Thoracic aorta (tissue), 2 donors: ENCODE measurements at places on chromosomes 7 and 10. TPM values are rescaled to one million over a fixed set of nuclear protein-coding genes. Genes with fewer than 3 reads are reported as not detected.

DNA sequence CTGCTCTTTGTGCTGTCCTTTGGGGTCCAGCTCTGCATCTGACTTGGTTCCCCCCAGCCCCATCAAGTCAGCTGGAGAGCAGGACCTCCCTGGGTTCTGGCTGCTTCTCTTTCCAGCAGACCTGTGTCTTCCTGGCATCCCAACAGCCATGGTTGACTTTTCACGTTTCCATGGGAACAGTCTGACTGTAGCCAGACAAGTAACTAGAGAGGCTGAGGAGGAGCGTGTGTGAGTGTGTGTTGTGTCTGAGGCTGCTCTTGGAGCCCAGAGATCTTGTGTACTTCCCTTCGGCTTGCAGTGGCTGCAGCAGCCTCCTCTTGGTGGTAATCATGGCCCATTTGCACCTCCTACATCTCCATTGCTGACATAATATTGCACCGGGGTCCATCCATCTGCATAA is 332.0 kb downstream of the RPS24 start:
- no peak for DNase-seq
- H3K27me3 ChIP-seq, result no peaks in the 10 kb centered on the region
- no peaks in the 10 kb centered on the region for H3K36me3 ChIP-seq
- no peak overlapping the region for H3K4me3 ChIP-seq
- peaks cover 16% of the 10 kb centered on the region for H3K4me1 ChIP-seq

DNA sequence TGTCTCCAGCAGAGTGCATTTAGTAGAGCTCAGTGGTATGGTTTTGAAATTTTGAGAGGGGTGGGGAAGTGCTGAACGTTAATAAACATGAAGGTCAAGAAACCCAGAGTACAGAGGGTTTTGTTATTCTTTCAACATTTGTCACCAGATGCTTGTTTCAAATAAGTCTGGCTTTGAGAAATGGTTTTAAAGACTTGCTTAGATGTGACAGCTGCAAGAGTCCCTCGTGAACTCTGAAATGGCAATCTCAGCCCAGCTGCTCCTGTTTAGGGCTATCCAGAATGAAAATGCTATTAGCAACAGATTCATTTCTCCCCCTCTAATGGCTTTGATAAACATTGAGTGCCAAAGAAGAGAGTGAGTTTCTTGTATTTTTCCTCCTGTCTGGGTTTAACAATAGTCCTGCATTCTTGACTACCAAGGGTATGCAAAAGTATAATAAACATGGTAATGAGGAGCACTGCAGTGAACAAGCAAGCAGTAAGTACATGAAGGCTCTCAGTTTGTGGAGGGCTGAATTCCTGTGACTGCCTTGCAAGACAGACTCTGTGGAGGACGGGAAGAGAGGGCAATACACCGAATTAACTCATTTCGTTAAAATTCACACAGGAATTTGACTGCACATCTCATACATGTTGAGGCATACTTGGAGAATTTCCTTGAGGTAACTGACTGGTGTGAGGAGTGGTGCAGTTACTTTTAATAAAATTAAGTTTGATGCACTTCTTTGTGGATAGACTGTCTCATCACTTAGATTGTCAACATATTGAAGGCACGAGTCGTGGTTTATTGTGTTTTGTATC is 490.9 kb downstream of the REEP3 start:
- no peaks in the 10 kb centered on the region for H3K27me3 ChIP-seq
- H3K4me3 ChIP-seq, result no peak overlapping the region
- H3K4me1 ChIP-seq, result no peaks in the 10 kb centered on the region
- no peak overlapping the region for H3K27ac ChIP-seq
- H3K36me3 ChIP-seq, result no peaks in the 10 kb centered on the region

- DNase-seq, result no peak
- H3K4me1 ChIP-seq, result peaks cover 15% of the 10 kb centered on the region
- H3K27ac ChIP-seq, result no peak overlapping the region
- H3K27me3 ChIP-seq, result no peaks in the 10 kb centered on the region
These were observed 867.8 kb upstream of the CELF2 start for GRCh38 chr10:10149899-10150298.

GRCh38 chr7:149125189-149125862 is 798 bp downstream of the ZNF425 start:
- peak overlapping the region; percentile 96 for H3K27ac ChIP-seq
- H3K4me3 ChIP-seq, result peak overlapping the region; percentile 95
- H3K36me3 ChIP-seq, result no peaks in the 10 kb centered on the region
- no peak for DNase-seq

GRCh38 chr7:22588351-22588750 is 88.4 kb upstream of the STEAP1B start:
- DNase-seq, result no peak
- H3K36me3 ChIP-seq, result no peaks in the 10 kb centered on the region
- no peaks in the 10 kb centered on the region for H3K27me3 ChIP-seq
- peak overlapping the region; percentile 69 for H3K27ac ChIP-seq
- peaks cover 45% of the 10 kb centered on the region for H3K4me1 ChIP-seq

- peak overlapping the region; percentile 21 for H3K27ac ChIP-seq
- H3K36me3 ChIP-seq, result no peaks in the 10 kb centered on the region
- DNase-seq, result no peak
- H3K4me3 ChIP-seq, result no peak overlapping the region
These were observed 260.6 kb downstream of the WDR37 start for GRCh38 chr10:1316809-1317143.

Gene FOXI2
- total RNA-seq, result not detected

Gene ZNF727
- total RNA-seq, result 5.0 TPM

Gene BEND7
- total RNA-seq, result 15.3 TPM

DNA sequence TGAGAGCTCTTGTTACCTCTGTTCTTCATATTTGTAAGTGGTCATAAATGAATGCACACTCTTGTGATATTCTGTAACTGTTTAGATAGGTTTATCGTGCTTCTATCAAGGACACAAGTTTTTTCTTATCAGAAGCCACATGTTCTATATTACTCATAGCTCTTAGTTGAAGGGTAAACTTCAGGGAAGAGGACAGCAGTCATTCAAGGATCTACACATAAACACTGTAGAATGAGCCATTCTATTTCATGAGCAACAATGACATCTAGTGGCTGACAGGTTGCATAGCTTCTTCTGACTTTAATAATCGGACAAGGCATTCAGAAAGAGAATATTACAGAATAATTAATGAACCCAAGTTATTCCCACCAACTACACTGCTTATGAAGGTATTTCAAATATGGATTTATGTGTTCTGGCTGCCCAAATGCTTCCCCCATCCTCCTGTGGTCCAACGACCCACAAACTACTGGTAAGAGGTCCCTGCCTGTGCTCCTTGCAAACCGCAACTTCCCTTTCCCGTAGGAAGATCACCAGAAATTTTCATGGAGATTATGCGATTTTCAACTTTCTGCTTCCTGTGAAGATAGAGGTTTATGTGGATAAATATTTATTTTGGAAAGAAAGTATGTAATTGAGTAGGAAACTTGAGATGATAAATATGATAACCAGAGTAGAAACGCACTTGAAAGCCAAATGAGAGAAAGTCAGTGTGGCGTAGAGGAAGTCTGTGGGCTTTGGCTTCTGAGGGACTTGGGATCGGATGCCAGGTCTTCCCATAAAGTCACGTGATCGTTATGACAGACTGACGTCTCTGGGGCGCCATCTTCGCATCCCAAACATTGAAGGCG is 16.8 kb upstream of the ABCB5 start:
- no peak overlapping the region for H3K27ac ChIP-seq
- peak overlapping the region; percentile 3 for H3K4me3 ChIP-seq
- H3K4me1 ChIP-seq, result no peaks in the 10 kb centered on the region
- H3K36me3 ChIP-seq, result no peaks in the 10 kb centered on the region
- H3K27me3 ChIP-seq, result no peaks in the 10 kb centered on the region

GRCh38 chr7:4556868-4557793 is 125.0 kb upstream of the FOXK1 start:
- no peaks in the 10 kb centered on the region for H3K36me3 ChIP-seq
- no peak overlapping the region for H3K27ac ChIP-seq
- H3K4me3 ChIP-seq, result no peak overlapping the region
- no peaks in the 10 kb centered on the region for H3K4me1 ChIP-seq
- no peaks in the 10 kb centered on the region for H3K27me3 ChIP-seq

Gene LBX1
- not detected for total RNA-seq

- no peak overlapping the region for H3K27ac ChIP-seq
- H3K4me1 ChIP-seq, result no peaks in the 10 kb centered on the region
- DNase-seq, result no peak
- H3K27me3 ChIP-seq, result no peaks in the 10 kb centered on the region
- no peak overlapping the region for H3K4me3 ChIP-seq
These were observed 138.8 kb upstream of the TCERG1L start for GRCh38 chr10:131450216-131450765.

Gene GNB2
- total RNA-seq, result 176 TPM

DNA sequence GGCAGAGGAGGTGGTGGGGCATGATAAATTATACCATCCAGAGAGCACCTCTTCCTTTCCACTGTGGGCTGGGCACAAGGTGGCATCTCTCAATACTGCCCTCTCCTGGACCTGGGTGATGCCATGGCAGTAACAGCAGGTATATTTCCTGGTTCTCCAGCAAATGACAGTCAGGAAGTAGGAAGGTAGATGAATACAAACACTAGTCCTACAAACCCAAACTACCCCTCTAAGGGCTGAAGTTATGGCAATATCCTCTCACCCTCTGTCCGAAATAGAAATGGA is 1004.9 kb downstream of the KCNMA1 start:
- no peak overlapping the region for H3K27ac ChIP-seq
- H3K4me1 ChIP-seq, result no peaks in the 10 kb centered on the region
- no peaks in the 10 kb centered on the region for H3K36me3 ChIP-seq
- DNase-seq, result no peak
- H3K27me3 ChIP-seq, result no peaks in the 10 kb centered on the region

GRCh38 chr10:46077141-46077554 is 31.1 kb upstream of the MSMB start:
- H3K27ac ChIP-seq, result no peak overlapping the region
- H3K36me3 ChIP-seq, result no peaks in the 10 kb centered on the region
- no peak for DNase-seq
- H3K27me3 ChIP-seq, result no peaks in the 10 kb centered on the region

DNA sequence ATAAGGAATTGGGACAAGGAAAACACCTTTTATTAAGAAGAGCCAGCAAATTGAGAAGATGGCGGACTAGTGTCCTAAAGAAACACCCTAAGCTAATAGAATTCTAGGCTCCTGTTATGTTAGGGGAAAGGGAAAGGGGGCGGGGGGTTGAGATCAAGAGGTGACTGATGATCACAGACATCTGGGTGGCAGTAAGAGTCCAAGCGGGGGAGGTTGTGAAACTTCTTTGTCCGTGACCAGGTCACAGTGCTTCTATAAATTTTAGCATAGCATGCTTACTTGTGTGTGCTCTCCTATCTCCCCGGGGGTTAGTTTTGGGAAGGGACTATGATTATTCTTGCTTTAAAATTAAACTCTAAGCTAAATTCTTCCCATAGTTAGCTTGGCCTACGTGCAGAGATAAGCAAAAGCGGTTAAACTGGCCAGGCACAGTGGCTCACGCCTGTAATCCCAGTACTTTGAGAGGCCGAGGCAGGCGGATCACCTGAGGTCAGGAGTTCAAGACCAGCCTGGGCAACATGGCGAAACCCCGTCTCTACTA is 262.1 kb downstream of the SKIDA1 start:
- no peak overlapping the region for H3K4me3 ChIP-seq

DNA sequence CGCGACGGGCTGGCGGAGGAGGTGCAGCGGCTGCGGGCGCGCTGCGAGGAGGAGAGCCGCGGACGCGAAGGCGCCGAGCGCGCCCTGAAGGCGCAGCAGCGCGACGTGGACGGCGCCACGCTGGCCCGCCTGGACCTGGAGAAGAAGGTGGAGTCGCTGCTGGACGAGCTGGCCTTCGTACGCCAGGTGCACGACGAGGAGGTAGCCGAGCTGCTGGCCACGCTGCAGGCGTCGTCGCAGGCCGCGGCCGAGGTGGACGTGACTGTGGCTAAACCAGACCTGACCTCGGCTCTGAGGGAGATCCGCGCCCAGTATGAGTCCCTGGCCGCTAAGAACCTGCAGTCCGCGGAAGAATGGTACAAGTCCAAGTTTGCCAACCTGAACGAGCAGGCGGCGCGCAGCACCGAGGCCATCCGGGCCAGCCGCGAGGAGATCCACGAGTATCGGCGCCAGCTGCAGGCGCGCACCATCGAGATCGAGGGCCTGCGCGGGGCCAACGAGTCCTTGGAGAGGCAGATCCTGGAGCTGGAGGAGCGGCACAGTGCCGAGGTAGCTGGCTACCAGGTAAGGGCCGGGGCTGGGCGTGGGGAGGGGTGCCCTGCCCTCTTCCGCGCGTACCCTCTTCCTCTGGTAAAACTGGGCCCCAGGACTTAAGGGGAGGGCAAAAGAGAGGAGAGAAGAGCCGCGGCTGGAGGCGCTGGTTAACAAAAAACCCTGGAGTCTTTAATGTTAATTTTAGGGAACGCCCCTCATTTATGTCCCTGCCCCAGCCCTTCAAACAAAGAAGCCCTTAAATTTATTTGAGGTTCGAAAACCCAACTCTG is 987 bp downstream of the INA start:
- H3K36me3 ChIP-seq, result no peaks in the 10 kb centered on the region
- DNase-seq, result no peak
- H3K4me1 ChIP-seq, result peaks cover 28% of the 10 kb centered on the region
- H3K4me3 ChIP-seq, result peak overlapping the region; percentile 59

Gene LIPK
- total RNA-seq, result not detected

DNA sequence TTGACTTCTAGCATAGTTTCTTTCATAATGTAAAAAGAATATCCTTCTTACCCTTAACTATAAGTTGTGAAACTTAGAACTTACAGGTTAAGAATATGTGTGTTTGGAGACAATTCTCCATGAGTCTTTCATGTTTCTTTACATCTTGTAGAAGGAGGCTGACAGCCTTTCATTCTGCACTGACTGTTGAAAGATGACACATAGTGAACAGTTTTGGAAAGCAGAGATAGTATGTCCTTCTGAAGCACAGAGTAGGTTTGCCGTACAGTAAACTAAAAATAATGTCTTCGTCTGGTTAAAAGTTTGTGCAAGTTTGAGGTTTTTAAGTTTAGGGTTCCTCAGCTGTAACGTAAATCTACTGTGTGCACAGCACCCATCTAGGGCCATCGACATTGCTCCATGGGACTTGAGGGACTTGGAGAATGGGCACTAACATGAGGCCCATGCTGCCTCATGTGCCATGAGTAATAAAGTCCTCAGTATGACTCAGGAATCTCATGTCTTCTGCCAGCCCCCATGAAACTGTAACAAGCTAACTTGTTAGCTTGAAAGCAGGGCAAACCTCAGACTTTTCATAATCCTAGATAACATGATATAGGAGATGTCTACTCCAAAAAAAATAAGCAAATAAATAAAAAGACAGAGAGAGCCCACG is 24.5 kb upstream of the ELAPOR2 start:
- H3K27me3 ChIP-seq, result no peaks in the 10 kb centered on the region
- no peaks in the 10 kb centered on the region for H3K36me3 ChIP-seq
- no peaks in the 10 kb centered on the region for H3K4me1 ChIP-seq
- H3K27ac ChIP-seq, result no peak overlapping the region

Gene ZNF117
- 9.2 TPM for total RNA-seq

Gene CYP2C19
- not detected for total RNA-seq

- DNase-seq, result no peak
- no peaks in the 10 kb centered on the region for H3K27me3 ChIP-seq
- peaks cover 9% of the 10 kb centered on the region for H3K4me1 ChIP-seq
- peaks cover 7% of the 10 kb centered on the region for H3K36me3 ChIP-seq
- no peak overlapping the region for H3K27ac ChIP-seq
These were observed 59.3 kb downstream of the NUDCD3 start for GRCh38 chr7:44431091-44431608.

- H3K27ac ChIP-seq, result peak overlapping the region; percentile 33
- H3K36me3 ChIP-seq, result no peaks in the 10 kb centered on the region
- no peak for DNase-seq
- H3K4me3 ChIP-seq, result peak overlapping the region; percentile 77
- H3K27me3 ChIP-seq, result no peaks in the 10 kb centered on the region
- no peaks in the 10 kb centered on the region for H3K4me1 ChIP-seq
These were observed 10.0 kb downstream of the HHEX start for GRCh38 chr10:92699518-92700381.

- H3K36me3 ChIP-seq, result no peaks in the 10 kb centered on the region
- DNase-seq, result no peak
- H3K27me3 ChIP-seq, result no peaks in the 10 kb centered on the region
- H3K4me1 ChIP-seq, result no peaks in the 10 kb centered on the region
- H3K4me3 ChIP-seq, result no peak overlapping the region
- no peak overlapping the region for H3K27ac ChIP-seq
These were observed 21.6 kb downstream of the PTER start for GRCh38 chr10:16458166-16458955.
